ENCODE measurements at places on chromosomes 2 and 18. TPM values are rescaled to one million over a fixed set of nuclear protein-coding genes. Genes with fewer than 3 reads are reported as not detected.

- no peak for DNase-seq
Measured at GRCh38 chr2:60267122-60267521, 286.3 kb downstream of the BCL11A start.

DNA sequence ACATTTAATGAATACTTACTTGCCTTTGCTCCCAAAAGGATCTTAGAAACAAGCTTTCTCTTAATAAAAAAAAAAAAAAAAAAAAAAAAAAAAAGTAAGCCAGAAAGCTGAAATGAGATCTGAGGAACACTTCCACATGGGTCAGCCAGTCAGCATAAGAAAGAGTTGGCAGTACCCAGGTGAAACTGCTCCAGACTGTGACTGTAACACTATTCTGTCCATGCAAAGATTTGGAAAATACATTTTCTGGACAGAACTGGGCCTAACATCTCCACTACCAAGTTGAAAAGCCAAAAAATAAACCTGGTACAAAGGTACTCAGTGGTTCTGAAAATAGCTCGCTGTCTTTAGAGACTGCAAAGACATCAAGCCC is 135.7 kb downstream of the THADA start:
- no peak for DNase-seq

DNA sequence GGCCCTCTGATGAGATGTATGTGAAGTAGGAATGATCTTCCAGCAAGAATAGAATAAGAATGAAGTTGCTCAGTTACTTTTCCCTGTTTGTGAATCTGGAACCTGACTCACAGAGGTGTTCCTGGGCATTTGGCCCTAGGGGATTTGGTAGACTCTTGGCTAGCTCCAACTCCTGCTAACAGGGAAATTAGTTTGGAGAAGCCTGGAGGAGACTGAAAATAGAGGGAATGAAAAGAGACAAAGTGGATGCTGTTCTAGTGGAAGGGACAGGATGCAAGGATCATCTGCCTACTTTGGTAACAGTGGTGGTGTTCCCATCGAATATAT is 19.6 kb downstream of the TMEM17 start:
- no peak for DNase-seq

Gene PASK
- 98.9 TPM for total RNA-seq

Data from endodermal cell (in vitro differentiated cells).